DMS53 (cell line): ENCODE measurements at places on chromosomes 7 and 10.
A peak's percentile ranks its signal among the peaks of the same experiment; 100 is the strongest.

- no peak for DNase-seq
These were observed 177.1 kb downstream of the EVX1 start for GRCh38 chr7:27419581-27420177.

DNA sequence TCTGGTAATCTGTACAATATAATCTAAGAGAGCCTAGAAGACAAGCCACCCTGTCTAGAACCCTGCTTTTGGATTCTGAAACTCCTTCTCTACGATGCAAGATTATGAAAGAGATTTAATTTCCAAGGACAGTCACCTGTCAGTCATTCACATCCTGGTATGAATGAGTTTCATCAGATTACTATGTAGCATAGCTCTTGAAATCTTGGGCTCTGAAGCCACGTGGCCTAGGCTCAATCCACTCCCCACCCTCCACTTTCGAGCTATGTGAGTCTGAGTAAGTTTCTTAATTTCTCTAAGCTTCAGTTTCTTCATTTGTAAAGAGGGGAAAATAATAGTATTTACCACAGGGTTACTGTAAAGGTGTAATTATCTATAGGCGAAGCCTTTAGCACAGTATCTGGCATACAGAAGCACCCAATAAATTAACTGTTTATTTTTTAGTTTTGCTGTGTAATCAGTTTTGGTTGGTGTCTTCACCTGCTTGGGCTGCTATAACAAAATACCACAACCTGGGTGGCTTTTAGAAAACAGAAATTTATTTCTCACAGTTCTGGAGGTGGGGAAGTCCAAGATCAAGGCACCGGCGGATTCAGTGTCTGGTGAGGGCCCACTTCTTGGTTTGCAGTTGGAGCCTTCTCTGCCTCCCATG, 71.3 kb downstream of the MYOF start:
- DNase-seq: no peak

DNA sequence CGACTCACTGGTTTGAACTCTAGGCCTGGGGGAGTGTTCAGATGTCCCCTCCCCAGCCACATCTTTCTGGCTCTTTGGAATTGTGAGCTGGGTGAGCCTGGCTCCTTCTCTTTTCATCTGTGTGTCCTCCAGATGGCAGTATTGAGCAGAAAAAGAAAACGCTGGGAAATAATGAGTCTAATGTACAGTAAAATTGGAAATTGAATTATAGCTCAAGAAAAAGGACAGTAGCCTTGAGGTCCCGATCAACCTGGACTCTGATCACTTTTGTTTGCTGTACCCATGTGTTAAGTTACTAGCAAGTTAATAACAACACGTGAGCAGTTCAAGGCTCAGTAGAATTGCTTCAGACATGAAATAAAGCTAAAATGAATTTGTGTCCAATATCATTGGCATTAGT, 77.9 kb downstream of the SNX10 start:
- DNase-seq: peak; percentile 87

DNA sequence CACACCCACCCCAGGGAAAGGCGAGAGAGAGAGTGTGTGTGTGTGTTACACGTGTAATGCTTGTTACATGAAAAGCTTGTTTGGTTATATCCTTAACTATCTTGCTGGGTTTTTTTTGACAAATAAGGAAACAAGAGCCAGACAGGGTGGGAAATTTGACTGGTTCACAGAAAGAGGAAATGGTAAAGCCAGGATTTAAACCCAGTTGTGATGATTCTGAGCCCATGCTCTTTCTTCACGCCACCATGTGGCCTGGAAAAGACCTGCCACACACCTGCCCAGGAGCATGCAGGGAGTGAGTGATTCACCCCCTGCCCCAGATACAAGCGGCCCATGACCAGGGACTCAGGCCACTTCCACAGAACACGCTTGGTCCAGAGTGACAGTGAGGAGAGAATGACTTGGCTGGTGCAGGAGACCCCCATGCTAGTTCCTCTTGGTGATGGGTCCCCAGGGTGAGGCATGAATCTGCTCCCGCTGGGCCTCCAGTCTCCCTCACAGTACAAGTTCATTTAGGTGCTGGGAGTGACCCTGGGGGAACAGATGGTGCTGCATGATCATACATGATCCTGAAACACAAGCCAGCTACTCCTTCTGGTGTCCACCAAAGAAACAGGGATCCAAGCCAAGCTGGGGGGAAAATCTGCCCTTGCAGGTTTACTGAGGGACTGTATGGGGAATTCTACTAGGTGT, 21.0 kb upstream of the EIF5AL1 start:
- DNase-seq: peak; percentile 32

- DNase-seq: no peak
These were observed 32.3 kb downstream of the CHAT start for GRCh38 chr10:49645871-49646870.

DNA sequence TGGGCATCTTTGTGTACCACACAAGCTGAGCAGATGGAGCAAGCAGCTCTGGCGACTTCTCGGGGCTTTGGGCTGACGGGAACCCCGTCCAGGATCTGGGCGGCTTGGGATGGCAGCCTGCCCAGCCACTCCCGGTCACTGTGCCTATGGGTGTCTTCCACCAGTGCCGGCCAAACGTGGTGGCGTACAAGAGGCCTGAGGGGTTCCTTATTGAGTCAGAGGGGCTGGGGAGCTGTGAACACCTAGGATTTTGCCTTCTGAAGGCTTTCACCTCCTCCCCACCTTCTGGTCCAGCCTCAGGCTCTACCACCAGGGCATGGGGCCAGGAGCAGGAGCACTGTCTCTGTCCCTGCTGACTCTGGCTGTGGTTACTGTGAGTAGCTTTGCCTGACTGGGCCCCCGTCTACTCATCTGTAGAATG, 71.8 kb upstream of the PPIF start:
- no peak for DNase-seq

DNA sequence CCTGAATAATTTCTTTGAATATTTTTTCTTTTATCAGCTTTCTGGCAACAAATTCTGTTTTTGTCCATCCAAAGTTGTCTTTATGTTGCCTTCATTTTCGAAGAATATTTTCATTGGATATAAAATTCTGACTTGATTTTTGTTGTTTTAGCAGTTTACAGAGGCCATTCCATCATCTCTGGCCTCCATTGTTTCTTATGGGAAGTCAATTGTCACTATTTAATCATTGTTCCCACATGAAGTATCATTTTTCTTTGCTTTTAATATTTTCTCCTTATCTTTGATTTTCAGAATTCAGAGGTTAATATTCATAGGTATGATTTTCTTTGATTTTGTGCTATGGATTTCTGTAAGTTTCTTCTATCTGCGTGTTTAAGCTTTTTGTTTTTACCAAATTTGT, 512.6 kb downstream of the LRMDA start:
- DNase-seq: no peak

- no peak for DNase-seq
These were observed 45.7 kb downstream of the RHOBTB1 start for GRCh38 chr10:60898321-60898720.

GRCh38 chr10:98150544-98150943, 16.1 kb downstream of the R3HCC1L start:
- no peak for DNase-seq

DNA sequence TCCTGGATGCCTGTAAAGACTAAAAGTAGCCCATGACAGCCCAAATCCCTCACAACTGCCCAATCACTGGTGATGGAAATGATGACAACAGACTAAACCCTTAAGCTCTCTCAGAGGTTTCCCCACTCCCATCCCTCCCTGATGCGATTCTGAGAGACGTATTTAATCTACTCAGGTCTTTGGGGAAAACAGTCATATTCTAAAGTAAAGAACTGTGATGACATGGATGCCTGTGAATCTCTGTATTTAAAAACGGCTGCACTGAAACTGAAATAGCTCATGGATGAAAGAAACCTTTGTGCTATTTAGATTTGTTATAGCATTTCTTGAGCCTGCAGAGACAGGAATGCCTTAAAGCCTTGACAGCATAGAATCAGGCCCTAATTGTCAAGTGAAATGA, 28.5 kb downstream of the VPS41 start:
- no peak for DNase-seq

- peak; percentile 35 for DNase-seq
These were observed 1.4 kb downstream of the CCNJ start for GRCh38 chr10:96044736-96045135.

DNA sequence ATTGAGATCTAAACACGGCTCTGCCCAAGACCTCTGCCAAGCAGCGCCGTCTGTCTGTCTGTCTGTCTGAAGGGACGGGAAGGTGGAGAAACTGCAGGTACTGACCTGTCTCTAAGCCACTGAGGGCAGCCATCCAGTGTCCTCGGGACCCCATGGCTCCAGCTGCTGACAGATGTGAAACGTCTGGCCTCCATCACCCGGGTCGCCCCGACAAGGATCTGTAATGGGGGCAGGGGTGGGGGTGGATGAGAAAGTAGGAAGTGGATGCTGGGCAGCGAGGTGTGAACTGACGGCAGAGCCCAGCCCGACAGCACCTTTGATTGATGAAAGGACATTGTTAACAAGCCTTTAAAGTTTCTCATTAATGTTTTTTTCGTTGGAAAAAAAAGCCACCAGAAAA, 193.1 kb downstream of the EBF3 start:
- DNase-seq: no peak
